ENCODE measurements at places on chromosomes 3 and 15.
A peak's percentile ranks its signal among the peaks of the same experiment; 100 is the strongest.

DNA sequence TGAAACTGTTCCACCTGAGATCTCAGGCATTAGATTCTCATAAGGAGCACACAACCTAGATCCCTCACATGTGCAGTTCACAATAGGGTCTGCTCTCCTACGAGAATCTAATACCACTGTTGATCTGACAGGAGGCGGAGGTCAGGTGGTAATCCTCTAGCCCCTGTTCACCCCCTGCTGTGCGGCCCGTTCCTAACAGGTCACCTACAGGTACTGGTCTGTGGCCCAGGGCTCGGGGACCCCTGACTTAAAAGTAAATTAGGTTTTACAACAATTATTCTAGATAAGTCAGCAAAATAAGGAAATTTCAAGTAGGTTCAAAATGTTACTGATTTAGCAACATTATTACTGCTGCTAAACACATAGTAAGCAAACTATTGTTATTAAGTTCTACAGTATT, 58.2 kb downstream of the CFAP20DC start:
- DNase-seq: no peak

- no peak for DNase-seq
These were observed 165.2 kb downstream of the GREM1 start for GRCh38 chr15:32882955-32883354.

DNA sequence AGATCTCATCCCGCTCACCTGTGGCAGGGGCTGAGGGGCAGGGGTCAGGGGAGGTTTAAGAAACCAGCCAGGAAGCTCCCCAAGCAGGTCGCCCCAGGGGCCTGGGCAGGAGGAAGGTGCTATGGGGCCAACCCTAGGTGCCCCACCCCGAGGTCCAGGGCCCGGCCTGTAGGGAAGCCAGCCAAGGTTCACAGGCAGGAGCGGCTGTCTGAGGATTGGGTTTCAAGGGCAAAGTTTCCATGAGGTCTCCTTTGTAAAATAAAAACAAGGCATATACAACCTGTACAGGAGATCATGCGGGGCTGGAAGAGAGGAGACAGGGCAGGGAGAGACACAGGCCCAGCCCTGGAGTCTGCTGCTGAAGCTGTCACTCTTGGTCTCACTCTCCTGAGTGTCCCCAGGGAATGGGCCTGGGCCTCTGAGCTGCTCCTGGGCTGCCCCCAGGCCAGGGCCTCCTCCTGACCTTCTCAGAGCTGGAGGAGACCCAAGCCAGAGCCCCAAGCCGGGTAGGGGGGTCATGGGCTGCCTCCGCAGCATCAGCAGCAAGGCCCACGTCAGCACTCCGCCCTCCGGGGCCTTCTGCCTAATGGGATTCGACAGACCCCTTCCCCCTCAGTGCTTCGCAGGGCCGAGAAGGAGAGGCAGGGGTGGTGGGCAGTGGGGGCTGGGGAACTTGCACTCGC, 5.5 kb downstream of the CPLX3 start:
- no peak for DNase-seq

- peak; percentile 2 for DNase-seq
These were observed 115.7 kb upstream of the P2RY1 start for GRCh38 chr3:152719264-152719663.

GRCh38 chr15:101463270-101463669, 26.2 kb downstream of the PCSK6 start:
- no peak for DNase-seq

DNA sequence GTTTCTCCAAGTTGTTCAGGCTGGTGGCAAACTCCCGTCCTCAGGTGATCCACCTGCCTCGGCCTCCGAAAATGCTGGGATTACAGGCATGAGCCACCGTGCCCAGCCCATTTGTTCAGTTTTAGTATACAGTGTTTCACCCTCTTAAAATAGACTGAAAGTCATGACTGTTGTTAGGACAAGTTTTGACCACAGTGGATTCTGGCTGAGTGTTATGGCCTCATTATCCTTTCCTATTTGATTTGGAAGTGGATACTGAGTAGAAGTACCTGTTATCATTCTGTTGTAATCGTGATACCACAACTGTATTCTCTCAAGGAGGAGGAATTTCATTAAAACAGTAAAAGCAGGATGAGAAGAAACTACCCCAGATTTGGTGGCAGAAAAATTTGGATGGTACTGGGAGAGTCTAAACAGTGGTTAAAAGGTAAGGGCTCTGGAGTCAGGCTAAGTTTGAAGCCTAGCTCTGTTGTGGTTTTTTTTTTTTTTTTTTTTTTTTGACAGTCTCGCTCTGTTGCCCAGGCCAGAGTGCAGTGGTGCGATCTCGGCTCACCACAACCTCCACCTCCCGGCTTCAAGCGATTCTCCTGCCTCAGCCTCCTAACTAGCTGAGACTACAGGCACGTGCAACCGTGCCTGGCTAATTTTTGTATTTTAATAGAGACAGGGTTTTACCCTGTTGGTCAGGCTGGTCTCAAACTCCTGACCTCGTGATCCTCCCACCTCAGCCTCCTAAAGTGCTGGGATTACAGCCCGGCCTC, 2.6 kb downstream of the MAP2K1 start:
- DNase-seq: no peak

GRCh38 chr3:97917813-97918536, 54.3 kb downstream of the RIOX2 start:
- no peak for DNase-seq

DNA sequence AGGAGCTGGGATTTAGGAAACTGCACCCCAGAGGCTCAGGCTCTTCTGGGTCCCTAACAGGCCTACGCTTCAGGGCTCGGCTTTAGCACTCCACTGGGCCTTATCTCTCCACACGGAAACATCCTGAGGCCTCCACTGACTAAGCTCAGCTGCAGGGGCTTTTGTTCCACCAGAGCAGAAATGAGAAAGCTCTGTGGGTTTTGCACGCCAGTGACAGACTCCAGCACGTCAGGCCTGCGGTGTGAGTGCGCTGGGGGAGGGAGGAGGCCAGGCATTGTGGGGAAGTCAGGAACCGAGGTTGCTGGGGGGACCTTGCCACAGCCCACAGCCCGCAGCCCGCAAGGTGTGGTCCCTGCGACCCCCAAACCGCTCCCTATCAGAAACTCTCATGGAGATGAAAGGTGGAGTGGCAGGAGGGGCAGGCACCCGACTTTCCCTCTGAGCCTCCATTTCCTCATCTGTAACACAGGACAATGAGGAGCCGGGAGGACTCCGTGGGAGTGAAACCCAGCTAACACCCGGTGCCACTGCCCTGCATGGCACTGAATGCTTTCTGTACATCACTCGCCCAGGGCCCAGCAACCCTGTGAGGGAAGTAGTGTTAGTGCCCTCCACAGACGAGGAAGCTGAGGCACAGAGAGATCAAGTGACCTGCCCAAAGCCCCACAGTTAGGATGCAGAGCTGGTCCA, 106.5 kb downstream of the TPRA1 start:
- no peak for DNase-seq

DNA sequence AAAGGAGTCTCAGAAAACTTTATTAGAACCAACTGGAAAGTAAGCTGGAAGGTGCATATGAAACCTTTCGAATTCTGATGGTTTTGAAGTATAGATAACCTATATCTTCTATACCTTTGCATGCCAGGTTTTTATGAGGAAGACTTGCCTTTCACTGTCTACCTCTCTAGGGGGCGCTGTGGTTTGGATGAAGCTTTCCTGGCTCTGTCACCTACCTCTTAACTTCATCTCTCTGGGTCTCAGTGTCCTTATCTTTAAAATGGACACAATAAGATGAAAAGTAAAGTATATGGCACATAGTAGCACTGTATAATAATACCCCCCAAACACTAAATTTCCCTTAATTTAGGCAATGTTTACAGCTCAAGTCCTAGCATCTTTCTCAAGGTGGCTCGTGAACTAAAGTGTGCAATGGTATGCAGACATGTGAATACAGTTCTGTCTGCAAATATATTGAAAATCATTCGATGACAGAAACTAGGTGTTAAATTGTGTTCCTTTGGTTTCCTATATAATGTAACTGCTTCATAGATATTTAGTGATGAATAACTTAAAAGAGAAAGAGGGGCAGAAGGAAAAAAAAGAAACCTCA, 314.3 kb downstream of the CHST2 start:
- no peak for DNase-seq

DNA sequence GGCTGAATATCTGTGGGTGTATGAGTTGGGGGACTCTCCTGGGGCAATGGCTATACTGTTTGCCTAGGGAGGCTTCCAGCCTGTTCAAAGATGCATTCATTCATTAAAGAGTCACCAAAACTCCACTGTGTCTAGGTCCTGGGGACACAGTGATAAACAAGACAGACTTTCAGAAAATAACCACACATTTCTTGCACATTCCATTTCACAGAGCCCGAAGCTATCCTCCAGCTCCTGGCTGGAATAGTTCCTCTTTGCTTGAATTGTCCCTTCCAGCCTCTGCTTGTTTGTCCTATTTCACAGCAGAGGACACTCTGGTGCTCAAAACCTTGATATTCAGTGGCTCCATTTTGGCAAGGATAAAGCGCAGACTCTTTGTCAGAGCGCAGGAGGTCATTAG, 61.7 kb upstream of the ITGA11 start:
- DNase-seq: no peak

GRCh38 chr3:179046497-179047353, 24.9 kb downstream of the ZMAT3 start:
- DNase-seq: no peak

GRCh38 chr3:19947549-19948225, 790 bp downstream of the RAB5A start:
- peak; percentile 35 for DNase-seq

DNA sequence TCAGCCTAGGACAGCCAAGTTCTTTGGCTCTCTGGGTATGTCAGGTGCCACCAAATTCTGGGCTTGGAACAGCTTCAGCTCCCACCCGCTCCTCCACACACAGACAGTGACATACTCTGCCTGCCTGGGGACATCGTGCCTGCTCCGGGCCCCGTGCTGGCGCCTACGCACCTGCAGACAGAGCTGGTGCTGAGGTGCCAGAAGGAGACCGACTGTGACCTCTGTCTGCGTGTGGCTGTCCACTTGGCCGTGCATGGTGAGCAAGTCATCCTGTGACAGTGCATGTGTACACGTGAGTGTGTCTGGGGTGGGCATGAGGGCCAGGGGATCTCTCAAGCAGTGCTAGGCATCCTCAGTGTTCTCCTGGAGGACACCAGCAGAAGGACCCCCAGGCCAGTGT, 922 bp downstream of the IL17RC start:
- no peak for DNase-seq

DNA sequence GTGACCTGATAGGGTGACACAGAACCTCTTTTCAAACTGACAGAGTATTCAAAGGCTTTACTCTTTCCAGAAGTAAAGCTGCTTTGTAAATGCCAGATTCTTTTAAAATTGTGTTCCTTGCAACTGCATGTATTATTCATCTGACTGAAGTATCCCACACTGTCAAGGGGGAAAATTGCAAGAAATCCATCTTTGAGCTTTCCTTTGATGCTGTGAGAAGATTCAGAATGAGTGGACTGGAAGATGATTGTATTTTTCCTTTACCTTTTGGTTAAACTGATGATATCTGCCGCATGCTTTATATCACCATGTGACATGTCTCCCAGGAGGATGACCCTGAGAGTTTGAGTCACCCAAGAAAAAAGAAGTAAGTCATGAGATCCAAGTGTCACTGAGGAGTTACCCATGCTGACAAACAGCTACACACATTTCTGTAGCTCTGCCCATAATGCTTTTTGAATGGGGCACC, 250.8 kb upstream of the CBLB start:
- no peak for DNase-seq

DNA sequence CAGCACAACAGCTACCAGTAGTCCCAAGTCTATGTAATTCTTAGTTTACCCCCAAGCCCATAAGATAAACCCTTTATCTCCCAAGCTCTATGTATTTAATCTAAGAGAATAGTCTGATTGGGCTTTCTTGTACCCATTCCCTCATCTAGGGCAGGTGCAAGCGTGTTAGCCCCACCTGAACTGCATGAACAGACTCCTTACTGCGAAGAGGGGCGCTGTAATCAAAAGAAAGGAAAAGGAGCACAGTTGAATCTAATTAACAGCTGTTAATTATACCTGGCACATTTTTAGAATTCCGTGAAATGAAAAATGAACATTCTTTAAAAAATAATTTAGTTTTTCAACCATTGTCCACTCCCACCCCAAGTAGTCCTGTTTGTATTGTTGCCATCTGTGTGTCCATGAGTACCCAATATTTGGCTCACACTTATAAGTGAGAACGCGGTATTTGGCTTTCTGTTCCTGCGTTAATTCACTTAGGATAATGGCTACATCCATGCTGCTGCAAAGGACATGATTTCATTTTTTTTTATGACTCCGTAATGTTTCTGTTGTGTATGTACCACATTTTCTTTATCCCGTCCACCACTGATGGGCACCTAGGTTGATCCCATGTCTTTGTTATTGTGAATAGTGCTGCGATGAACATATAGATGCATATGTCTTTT, 26.5 kb upstream of the NEDD4 start:
- DNase-seq: no peak

DNA sequence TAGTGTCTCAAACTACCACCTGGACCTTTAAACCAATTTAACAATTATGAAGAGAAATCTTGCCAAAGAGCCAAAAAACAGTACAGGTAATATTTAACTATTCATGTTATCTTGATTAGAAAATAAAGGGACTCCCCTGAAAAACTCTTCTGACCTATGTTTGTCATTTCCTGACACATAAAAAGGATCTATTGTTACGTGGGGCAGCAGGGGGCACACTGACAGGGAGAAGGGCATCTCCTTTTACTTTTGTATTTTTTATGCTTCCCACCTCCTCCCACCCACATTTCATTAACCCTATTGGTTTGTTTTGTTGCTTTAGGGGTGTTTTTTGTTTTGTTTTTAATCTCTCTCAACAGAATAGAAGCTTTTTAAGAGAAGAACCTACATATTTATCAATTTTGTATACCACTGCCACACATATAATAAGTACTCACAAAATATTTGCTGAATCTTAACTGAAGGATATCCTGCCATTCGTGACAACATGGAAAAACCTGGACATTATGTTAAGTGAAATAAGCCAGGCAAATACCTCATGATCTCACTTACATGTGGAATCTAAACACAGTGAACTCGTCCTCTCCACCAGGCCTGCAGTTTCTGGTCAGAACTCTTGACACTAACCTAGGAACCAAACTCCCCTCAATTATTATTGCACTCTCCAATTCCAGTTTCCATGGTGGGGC, 17.7 kb downstream of the STAG1 start:
- DNase-seq: no peak

GRCh38 chr3:120469440-120469839, 18.6 kb upstream of the FSTL1 start:
- no peak for DNase-seq

GRCh38 chr15:66425837-66426236, 39.1 kb downstream of the MAP2K1 start:
- no peak for DNase-seq
